ENCODE measurements at places on chromosomes 3 and 15. TPM values are rescaled to one million over a fixed set of nuclear protein-coding genes. Genes with fewer than 3 reads are reported as not detected.

- no peak for DNase-seq
Observed at GRCh38 chr3:157237886-157238285, 77.9 kb upstream of the CCNL1 start.

GRCh38 chr3:79032686-79033318 lies 735.0 kb downstream of the ROBO1 start:
- no peak for DNase-seq

HES1 gene
- total RNA-seq = 180 TPM

DNA sequence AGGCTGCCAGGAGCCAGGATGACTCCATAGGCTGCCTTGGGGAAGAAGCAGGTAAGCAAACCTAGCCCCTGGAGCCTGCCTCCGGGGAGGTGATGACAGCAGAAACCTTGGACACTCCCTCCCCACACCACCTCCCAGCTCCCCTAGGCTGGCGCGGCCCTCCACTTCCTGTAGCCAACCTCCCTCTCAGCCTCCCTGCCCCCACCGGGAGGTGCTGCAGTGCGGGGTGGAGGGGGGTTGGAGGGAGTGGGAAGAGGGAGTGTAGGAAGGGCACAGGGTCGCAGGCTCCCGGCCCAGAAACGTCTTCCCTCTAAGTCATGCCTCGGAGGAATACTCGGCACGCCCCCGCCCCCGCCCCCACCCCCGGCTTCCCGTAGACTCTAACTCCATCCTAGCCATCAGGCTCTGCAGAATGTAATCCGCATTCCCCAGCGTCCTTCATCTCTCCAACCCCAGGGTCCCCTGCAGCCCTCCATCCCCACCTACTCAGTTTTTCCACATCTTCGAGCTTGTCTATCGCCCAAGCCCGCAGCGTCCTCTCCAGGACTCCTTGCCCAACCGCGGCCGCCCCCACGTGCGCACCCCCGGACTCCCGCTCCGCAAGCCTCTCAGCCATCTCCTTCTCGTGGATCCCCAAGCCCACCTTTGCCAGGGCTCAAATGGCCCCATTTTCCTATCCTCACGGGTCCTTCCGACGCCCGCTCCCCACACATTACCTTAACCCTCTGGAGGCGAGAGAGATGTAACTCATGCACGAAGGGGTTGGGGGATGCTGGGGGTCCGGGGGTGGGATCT lies 528 bp downstream of the LPCAT4 start:
- no peak for DNase-seq

- DNase-seq = no peak
Observed at GRCh38 chr3:94159062-94159828, 96.4 kb downstream of the NSUN3 start.

DNA sequence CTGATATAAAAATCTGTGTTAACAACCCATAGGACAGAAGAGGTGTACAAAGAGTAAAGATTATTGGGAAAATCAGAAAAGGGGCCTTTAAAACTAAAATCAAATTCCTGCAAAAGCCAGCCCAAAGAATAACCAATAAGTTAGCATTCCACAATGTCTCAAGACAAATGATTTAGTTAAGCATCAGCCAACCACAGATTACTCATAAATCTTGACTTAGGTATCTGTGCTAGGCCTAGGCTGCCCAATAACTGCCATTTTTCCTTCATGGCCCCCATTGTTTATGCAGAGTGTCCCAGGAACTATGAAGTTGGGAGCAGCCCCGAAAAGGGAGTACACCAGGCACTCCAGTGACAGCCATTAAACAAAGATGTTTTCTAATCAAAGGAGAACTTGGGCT lies 7.4 kb downstream of the TRANK1 start:
- no peak for DNase-seq

CCR2 gene
- total RNA-seq = not detected

DNA sequence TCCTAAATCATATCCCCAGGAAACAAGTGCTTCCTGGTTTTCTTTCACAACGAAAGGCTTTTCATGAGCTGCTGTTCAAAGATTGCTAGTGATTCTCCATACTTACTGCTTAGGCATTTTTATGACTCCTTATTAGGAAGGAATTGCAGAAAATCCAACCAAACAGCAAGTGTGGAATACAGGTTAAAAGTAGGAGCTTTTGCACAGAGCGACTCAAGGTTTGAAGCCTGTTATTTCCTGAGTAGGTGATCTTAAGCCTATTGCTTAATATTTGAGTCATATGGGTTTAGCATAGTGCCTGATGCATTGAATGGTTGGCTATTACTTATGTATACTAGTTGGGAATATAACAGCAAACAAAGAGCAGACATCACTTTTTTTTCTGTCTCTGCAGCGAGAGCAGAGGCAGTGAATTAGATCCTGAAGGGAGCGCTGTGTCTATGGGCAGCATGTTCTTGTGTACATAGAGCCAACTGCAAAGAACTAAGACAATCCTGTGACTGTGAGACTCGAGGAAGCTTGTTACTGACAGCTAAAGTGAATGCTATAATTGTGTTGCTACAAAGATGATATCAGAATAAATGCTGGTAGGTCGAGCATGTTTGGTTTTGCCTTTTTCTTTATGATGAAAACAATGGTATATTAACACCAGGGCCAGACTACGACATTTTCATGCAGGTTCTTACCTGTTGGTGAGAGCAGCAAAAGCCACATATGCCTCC lies 6.3 kb downstream of the TM4SF1 start:
- DNase-seq = no peak

GRCh38 chr3:139182143-139182542 lies 137.5 kb upstream of the PRR23C start:
- DNase-seq = no peak

DNA sequence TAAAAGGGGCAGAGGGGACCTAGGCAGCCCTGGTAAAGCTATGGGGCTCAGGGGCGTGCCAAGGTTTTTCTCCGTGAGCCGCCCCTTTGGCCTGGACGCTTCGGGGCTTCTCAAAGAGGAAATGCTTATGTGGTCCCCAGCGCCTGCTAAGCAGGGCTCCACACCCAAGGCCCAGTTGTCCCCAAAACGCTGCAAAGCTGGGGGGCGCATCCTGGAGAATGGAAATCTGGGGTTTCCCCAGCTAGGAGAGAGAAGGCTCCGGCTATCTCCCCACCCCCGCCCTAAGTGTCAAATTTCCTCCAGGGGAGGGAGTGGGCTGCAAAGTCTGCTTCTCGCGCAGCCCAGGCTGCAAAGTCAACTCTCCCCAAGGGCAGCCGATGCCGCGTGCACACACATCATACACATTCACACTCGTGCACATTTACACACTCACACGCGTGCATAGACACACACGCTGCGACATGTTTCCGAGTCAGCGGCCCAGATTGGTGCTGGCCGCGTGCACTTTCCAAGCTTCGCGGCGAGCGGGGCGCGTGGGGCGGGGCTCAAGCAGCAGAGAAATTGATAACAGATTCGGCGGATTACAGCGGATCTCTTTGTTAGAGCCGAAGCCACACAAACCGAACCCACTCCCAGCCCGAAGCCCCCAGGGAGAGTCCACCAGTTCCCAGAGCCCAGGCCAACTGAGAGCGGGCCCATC lies 4.5 kb downstream of the WNT5A start:
- no peak for DNase-seq

DNA sequence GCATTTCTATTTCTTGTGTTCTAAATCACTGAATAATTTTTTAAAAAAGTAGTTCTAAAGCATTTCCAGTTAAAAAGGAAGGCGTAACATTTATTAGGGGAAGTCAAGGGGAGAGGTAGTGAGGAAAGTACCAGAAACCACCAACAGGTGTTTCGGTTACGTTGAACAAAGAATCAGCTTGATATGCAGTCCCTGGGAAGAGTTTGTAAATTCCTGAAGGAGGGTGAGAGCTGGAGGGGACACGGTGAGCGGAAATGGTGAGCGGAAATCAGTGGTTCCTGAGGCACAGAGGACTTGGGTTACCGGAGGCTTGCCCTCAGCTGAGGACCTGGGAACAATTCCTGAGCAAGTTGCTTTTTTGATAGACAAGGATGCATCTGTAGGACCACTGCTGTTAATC lies 17.8 kb downstream of the MAP2K1 start:
- no peak for DNase-seq

- DNase-seq = no peak
Observed at GRCh38 chr3:14623569-14624051, 28.0 kb upstream of the CCDC174 start.

PLA2G4D gene
- not detected for total RNA-seq

DNA sequence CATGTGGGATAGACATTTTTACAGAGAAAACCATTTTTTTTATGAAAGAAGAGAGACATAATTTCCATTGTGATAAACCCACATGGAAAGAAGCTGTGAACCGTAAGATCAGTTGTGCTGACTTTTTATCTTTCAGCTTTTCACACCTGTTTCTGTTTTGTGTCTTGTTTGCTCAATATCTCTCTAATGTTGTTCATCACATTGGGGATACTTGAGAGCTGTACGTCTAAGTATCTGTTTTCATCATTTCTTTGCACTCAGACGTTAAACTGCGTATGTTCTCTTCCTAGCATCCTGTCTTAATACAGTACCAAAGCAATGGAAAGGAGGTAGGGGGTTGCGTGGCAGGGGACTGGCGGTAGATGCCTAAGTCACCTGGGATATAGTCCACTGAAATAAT lies 449.0 kb downstream of the NAALADL2 start:
- DNase-seq = no peak

DNA sequence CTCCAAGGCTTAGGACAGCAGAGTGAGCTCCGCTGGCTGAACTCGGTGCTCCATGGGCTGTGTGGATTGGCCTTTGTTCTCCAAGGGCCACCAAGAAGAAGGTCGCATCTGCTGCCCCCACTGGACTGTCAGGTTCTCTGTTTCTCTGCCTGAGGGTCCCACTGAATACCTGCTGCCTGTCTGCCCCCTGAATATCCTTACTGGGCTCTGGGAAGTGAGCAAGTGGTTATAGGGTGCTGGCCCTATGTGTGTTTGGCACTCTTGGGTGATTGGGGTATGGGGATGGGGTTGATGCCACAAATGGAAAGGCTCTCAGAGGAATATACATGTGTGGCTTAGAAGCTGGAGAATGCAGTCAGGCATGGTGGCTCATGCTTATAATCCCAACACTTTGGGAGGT lies 82.3 kb downstream of the THSD4 start:
- no peak for DNase-seq

DNA sequence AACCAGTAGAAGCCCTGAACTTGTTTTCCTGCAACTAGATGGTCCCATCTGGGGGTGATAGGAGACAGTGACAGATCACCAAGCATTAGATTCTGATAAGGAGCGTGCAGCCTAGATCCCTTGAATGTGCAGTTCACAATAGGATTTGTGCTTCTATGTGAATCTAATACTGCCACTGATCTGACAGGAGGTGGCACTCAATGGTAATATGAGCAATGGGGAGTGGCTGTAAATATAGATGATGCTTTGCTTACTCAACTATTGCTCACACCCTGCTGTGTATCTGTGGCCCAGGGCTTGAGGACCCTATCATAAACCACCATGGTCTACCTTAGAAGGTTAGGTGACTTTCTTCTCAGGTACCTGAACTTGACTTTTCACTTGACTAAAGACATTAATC lies 417.1 kb upstream of the ARHGEF26 start:
- no peak for DNase-seq

GRCh38 chr3:61422945-61423673 lies 138.3 kb upstream of the PTPRG start:
- DNase-seq = no peak

GRCh38 chr3:69716119-69716518 lies 23.1 kb upstream of the MITF start:
- DNase-seq = no peak

DNA sequence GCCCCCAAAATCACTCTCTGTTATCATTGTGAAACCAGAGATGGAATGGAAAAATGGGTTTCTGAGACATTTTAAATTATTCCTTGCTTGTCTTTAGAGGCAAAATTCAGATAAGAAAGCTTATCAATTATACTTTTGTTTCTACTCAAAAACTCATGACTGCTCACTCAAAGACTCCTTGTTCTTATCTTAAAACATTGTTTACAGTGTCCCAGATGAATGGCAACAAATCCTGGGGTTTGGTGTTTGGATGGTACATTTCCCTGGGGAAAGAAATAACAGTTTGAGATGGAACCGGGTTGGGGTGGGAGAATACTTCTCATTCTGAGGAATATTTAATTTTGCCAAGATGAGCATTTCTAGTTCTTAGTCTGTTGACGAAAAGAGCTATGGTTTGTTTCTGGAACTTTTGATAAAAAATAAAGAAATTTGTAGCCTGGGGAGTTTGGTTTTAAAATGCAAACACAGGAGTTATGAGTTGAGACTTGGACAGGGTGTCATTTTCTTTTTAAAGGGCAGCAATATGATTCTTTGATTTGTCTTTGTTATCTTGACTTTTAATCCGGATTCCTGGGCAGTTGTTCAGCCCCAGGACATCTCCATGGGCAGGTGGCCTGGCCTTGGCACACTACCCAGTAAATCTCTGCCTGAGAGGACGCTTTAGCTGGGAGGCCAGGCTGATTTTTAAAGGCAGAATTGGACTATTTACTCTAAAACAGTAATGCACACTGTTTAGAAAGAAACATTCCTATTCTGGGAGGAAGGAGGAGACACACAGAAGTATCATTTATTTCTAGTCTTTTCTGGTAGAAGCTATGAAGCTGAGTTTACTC lies 32.4 kb downstream of the BTD start:
- DNase-seq = no peak

DNA sequence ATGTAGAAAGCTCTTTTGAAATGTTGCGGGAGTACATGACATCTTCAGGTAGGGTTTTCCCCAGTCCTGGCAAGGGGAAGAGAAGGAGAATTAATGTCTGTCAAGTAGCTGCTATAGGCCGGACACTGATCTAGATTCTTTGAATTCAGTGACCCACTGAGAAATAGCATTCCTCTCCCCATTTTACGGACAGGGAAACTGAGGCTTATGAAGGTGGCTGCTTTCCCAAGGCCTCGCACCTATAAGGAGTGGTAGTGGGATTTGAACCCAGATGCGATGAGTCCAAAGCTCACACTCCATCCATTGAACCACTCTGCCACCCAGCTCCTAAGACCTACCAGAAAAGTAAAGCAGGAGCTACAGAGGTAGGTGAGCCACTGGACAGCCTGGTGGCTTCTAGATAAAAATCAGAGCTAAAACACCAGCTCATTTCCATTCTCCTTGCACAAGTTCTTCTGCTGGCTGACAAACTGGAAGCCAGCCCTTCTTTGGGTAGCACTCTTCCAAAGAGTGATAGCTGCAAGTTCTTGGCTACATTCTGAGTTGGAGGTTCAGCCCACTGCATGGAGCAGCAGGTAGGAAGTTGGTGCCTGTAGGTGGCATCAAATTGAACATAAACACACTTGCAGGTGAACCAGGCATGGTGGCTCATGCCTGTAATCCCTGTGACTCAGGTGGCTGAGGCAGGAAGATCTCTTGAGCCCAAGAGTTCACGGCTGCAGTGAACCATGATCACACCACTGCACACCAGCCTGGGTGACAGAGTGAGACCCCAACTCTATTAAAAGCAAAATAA lies 22.0 kb downstream of the ZNF710 start:
- DNase-seq = no peak

GRCh38 chr3:25604107-25604805 lies 60.5 kb downstream of the TOP2B start:
- DNase-seq = no peak

DNA sequence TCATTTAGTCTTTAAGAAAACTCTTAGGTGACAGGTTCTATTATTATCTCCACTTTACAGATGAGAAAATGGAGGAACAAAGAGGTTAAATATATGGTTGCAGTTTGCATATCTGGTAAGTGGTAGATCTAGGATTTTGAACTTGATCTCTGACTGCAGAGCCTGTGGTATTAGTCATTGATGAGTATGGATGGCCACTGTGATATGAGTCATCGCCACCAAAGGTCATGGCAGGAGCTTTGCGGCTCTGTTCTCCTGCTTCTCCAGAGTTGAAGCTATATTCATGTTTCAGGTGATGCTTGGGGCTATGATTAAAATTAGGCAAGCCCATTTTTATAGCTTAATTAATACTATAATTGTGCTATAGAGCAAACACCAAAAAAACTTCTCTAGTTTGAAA lies 306.2 kb upstream of the DPPA4 start:
- DNase-seq = no peak
